ENCODE measurements at places on chromosomes 3 and 15.

GRCh38 chr15:92178911-92179310 is 214.8 kb upstream of the ST8SIA2 start:
- no peak for DNase-seq

DNA sequence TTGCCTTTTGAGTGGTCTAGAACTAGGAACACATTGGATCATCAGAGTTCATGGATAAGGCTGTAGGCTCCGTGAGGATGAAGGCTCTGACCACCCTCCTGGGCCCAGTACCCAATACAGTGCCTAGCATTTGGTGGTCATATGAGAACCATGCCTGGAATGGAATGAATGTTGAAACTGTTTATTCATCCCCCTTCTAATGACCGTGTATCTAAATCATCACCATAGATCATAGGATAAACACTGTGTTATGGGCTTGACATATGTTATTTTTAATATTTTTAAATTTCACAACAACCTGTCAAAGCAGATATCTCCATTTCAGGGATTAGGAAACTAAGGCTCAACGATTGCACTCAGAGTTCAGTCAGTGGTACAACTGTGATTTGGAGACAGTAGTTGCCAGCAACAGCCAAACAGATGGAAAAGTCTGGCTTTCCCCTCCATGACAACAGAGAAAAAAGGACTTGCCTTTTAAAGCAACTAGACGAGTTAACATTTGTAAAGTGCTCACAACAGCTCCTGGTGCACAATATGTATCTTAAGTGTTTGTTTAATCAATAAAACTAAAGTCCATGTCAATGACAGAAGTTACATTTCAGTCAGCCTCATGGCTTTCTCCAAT is 89.6 kb downstream of the TMEM266 start:
- DNase-seq: no peak

DNA sequence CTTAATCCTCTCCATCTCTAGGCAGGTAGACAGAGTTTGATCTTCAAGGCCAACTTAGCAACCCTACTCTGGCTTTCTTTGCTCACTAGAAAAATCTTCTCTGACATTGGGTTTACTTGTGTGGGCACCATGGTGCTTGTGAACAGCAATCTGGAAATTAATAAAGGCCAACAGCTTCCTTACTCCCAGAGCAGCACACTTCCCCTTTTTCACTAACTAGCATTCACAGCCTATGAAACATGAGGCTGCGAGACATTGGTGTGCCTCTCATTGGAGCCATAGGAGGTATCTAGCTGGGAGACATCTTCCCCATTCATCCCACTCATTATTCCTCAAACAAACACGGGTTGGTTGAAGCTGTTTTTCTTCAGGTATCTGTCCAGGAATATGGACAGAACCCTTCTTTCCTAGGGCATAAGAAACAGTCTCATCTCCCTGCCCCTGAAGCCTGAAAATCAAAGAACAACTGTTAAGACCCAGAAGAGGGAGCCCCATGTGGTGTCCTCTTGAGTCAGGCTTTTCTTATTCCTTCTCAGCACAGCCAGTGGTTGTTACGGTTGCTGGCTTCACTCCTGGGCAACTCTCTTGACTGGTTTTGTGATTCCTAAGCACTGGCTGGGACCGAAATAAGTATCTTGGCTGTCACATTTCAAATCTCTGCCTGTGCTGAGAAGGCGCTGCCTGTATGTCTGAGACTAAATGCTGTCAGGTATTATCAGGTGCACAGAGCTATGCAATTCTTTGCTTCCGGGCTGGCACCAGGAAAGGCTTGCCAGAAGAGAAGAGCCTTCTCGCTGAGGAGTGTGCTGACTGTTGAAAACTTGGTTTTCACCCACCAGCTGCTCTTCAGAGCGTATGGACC is 194.4 kb downstream of the FEZF2 start:
- no peak for DNase-seq

GRCh38 chr3:99839613-99840012 is 22.0 kb downstream of the CMSS1 start:
- DNase-seq: no peak

DNA sequence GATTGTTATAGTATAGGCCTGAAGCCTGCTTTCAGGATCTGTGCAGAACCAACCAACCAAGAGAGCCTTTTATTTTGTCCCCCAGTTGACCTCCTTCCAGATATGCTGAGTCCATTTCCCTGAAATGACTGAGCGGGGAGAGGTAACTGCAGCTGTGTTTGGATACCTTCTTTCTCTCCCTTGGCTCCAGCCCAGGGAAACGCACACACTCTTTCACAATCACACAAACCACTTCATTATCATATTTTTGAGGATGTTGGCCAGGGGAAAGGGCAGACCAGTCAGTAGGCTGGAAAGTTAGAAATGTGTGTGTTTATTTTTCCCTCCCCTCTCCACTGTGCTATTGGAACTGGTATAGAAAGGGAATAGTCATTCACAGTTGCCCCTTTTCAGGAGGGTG is 417.7 kb upstream of the TBL1XR1 start:
- peak; percentile 81 for DNase-seq

DNA sequence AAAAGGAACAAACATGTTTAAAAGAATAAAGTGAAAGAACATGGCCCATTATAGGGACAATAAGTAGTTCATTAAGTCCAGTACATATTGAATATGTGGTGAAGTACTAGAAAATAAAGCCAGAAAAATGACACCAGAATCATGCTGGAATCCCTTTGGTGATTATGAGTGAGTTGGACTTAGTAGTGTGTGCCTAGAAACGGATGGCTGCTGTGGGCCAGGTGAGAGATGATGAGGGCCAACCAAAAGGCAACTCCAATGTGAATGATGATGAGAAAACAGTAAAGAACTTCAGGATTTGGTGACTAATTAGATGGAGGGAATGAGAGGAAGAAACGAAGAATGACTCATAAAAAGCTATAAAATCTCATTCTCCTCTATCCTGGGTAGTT is 3.3 kb downstream of the CRYGS start:
- no peak for DNase-seq

DNA sequence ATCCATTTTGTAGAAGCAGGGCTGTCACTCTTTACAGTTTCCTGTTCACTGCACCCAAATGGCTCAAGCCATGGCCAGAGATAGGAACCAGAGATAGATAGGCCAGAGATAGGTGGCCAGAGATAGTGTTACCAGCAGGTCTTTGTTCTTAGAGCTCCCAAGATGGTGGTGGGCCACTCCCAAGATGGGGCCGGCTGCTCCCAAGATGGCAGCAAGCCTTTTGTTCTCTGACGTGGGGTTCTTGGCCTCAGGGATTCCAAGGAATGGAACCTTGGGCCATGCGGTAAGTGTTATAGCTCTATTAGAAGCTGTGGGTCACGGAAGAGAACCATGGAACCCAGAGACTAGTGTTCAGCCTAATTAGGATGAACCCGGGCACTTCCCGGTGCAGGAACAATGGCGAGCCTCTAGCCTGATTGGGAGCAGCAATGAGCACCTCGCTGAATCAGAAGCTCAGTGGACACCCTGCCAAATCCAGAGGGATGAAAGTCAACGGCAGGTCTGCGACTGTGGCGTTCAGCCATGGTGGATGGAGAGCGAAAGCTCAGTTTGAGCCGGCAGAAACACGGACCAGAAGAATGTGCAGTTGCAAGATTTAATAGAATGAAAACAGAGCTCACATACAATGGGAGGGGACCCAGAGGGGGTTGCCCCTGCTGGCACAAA is 45.0 kb upstream of the CD96 start:
- no peak for DNase-seq

DNA sequence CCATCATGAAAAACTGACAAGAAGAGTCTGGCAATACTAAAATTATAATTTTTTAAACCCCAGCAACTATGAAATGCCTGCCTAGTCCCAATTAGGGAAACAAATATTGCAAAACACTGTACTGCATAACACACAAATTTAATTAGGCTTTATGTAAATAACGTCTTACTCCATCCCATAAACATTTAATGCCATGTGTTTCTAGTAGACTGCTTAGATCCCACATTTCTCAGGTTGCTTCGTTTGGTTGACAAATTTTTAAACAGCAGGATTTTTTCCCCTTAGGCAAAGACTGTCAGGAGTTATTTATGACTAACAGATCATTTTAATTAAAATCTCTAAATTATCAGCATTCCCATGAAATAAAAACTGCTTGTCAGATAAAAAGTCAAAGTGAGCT is 29.9 kb downstream of the EIF2AK4 start:
- no peak for DNase-seq

- no peak for DNase-seq
Observed at GRCh38 chr15:42364529-42364928, 5.2 kb downstream of the CAPN3 start.

- peak; percentile 80 for DNase-seq
Observed at GRCh38 chr15:100902436-100903167, 16.6 kb upstream of the LRRK1 start.

GRCh38 chr15:90812171-90812957 is 56.0 kb upstream of the FURIN start:
- DNase-seq: no peak
